ENCODE measurements at places on chromosomes 2 and 18.

GRCh38 chr2:55875434-55876135 lies 48.0 kb downstream of the EFEMP1 start:
- DNase-seq = peak; percentile 13

GRCh38 chr2:64168756-64169155 lies 24.5 kb upstream of the PELI1 start:
- no peak for DNase-seq

- DNase-seq = no peak
Observed at GRCh38 chr18:21739604-21740537, 721 bp upstream of the MIB1 start.

DNA sequence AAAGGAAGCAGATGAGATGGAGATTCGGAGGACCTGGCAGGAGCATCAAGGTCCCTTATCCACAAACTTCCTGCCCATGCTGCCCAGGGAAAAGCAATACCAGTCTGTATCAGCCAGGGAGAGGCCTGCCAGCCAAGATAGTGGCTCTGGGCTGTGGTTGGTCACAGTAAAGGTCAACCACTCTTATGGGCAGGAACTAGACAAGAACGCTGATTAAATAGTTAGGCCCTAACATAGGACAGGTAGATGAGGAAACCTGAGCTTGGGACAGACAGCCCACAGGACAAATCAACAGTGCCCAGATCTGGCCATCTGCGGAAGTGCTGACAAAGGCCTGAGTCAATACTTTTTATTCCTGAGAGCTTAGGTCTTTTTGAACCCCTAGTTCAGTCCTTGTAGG lies 10.7 kb downstream of the PSTPIP2 start:
- DNase-seq = no peak

DNA sequence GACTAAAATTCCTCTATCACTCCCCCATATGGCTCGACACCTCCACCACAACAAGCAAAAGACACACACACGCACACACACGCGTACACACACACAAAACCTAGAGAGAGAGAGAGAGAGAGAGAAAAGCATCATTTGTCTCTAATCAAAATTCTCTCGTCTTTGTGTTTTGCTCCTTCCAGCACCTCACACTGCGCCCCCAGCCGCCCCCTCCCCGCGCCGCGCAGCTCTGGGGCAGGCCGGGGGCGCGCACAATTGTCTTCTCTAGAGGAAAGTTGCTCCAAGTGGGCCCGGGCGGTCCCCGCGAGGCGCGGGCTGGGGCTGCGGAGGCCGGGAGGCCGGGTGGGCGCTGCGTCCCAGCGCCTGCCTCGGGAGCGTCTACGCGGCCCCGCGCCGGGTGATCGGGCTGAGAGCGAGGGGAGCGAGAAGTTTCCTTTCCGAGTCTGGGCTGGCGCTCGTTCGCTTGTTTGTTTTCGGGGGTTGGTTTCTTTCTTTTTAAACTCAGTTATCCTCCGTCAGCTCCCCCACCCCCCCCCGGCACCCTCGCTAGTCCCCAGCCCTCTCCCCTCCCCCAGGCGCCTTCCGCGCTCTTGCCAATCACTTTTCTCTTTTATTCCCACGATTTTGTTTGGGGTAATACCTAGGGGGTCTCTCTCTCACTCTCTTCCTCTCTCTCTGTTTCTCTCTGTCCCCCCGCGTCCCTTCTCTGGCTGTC lies 4.1 kb downstream of the ZEB2 start:
- no peak for DNase-seq

- DNase-seq = no peak
Observed at GRCh38 chr2:142997231-142997630, 119.8 kb downstream of the KYNU start.

DNA sequence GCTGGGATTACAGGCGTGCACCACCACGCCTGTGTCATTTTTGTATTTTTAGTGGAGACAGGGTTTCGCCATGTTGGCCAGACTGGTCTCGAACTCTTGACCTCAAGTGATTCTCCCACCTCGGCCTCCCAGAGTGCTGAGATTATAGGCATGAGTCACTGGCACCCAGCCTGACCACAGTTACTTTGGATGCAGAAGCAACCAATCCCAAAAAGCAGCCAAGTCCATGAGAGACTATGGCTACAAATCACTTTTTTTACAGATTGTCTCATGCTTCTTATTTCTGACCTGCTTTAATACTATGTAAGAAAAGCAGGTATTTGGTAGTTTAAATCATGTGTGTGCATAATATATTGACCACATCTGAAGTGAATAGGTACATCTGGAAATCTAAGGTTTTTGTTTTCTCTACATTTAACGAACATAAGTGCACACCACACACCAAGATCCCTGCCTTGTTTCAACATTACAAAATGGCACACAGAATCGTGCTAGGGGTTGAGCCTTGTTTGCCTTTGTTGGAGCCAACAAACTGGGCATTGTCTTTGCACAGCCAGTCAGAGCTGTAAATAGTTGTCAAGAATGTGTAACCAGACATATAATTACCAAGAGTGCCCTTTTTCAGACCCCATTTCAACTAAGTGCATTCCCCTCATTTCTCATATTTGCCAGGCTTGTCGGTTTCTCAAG lies 18.3 kb upstream of the MAP4K4 start:
- no peak for DNase-seq

- DNase-seq = no peak
Observed at GRCh38 chr2:175601969-175602368, 400.1 kb downstream of the LNPK start.

DNA sequence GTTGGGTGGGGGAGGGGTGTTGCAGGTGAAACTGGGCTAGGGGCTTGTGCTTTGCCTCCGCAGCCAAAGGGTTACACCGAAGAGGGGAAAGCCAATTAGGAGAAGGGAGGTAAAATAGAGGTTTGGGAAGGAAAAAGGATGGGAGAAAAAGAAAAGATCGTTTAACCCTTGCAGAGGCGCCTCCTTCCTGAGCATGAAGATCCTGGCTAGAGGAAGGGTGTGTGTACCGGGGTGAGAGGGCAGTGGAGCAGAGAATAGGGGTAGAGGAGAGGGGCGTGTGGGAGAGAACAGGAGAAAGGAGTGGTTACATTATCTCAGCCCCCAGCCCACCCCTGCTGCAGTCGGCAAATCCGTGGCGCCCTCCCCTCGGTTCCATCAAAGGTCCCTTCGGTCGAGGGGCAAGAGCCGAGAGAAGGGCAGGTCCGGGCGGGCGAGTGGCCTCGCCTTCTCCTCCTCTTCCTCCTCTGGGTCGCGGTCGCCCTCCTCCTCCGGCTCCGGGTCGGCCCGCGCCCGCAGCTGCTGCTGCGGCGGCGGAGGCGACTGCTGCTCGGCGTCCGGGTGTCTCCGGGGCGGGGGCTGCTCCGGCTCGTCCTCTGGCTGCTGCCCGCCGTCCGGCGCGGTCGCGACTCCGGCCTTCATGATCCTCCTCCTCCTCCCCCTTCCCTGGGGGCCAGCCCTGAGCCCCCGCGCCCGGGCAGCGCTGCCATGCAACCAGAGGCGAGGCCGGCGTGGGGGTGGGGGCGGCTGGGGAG lies 1.1 kb downstream of the MARCHF4 start:
- no peak for DNase-seq

- DNase-seq = no peak
Observed at GRCh38 chr2:70712916-70713315, 55.1 kb downstream of the ADD2 start.

- DNase-seq = no peak
Observed at GRCh38 chr2:215752991-215753390, 260.4 kb downstream of the MREG start.

DNA sequence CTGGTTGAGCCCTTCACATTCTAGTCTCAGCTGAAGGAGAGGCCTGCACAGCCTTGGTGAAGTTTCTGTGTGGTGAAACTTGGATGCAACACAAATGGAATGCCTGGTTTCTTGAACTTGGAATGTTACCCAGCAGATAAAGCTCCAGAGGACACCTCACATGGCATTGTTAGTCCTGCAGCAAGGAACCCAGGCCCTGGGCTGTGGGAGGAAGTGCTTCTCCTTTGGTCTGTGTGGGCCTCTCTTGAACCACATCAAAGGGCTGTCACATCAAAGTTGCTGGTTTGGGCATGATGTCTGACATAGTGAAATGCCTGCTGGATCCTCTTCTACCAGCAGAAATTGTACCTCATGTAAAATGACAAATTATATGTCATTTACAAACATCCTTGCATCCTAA lies 198.5 kb downstream of the FHOD3 start:
- DNase-seq = no peak

DNA sequence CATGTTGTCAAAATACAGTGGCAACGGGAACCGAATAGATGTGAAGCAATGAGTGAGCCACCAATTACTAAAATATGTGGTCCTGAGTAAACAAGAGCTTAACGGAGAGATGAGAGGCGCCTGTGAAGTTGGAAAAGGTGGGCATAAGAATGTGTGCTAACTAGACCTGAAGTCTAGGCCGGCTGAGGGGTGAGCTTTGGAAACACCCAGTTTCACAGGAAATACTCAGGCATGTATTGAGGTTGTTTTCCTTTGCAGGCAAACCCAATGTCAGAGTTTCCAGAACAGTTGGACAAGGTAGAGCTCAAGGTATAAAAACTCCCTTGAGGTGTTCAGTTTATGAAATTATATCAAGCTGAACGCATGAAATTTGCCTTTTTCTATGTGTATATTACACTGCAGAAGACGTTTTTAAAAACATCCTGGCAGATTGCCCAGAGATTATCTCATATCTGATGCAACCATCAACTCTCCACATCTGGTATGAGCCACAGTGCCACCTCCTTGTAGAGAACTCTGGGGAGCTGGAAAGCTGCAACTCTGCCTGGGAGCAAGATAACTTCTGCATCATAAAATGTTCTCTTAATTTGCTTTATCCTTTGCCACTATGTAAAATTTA lies 3.9 kb upstream of the WDSUB1 start:
- DNase-seq = peak; percentile 53

DNA sequence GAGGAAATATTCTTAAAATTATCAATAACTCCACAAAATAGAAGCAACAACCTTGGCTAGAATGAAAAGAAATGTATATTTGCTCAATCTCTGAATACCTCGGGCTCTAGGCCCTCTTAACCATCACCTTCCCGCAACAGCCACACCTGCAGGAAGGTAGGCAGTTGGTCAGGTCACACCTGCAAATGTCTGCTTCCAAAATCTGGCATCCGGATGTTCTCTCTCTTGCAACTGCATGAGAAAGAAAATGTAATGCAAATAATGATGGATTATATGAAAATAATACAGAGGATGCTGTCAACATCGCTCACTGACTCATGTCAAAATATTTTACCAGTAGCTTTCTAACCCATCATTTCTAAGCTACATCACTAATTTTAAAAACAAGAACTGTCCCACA lies 148.3 kb downstream of the SATB2 start:
- no peak for DNase-seq

- no peak for DNase-seq
Observed at GRCh38 chr18:64253873-64254272, 105.0 kb upstream of the LINC00305 start.

DNA sequence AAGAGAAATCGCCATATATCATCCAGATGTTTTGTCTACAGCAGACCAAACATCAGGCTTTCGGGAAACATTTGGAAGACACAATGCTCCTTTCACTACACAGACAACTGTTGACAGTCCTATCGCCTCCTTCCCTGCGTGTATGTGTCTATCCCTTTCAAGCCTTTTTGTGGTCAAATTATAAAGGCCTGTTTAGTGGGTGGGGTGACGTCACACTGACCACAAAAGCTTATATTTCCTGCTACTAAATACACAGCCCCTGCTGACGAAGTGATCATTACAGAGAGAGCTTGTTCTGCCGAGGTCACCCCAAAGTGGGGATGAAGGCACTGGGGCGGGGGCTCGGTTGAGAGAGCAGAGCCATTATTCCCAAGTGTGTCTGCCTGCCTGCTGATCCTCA lies 302.7 kb upstream of the TNP1 start:
- DNase-seq = no peak

DNA sequence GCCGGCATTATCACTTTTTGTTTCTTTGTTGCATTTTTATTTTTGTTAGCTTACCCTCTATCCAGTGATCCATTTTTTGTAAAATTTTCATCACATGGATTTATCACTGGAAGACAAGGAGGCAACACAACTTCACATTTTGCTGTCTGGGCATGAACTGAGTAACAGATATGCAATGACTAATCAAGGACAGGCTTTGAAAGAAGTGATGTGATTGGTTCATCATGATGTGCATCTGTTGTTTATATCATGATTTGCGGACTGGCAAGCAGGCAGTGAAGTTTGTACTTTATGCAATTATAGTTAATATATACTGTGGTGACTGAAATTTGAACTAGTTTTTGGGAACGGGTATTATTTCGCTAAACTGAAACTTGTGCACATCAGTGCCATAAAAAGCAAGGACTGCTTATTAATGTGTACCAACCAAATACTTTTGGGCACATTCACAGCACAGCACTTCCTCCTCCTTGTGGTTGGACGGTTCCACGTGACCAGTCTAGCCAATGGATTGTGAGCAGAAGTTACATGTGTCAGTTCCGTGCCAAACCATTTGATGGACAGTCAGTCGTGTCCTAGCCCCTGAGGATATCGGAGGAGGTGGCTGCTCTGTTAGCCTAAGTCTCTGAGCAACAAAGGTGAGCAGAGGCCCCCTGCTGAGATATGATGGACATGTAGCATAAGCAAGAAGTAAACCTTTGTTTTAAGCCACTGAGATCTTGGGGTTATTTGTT lies 201.4 kb upstream of the SIX2 start:
- no peak for DNase-seq

DNA sequence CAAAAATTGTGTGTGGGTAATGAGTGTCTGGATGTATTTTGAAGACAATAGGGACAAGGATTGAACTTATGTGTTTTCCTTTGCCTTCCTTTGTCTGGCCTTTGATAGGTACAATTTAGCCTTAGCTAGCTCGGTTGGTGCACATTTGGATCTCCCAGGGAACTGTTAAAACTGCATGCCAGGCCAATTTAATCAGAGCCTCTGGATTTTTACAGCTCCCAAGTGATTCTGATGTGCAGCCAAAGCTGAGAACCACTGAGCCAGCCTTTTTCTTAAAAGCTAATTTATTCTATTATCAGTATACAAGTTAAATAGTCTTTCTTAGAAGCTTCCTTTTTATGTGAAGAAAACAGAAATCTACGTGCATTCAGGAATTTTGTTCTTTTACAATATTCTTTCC lies 25.0 kb downstream of the PLEK start:
- DNase-seq = no peak

DNA sequence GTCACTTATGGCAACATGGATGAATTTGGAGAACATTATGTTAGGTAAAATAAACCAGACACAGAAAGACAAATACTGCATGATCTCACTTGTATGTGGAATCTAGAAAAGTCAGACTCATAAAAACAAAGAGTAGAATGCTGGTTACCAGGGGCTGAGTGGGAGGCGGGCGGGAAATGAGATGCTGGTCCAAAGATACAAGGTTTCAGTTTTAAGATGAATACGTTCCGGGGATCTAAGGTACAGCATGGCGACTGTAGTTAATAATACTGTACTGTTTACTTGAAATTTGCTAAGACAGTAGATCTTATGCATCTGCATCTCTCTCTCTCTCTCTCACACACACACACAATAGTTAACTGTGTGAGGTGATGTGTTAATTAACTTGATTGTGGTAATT lies 14.2 kb downstream of the FAM110C start:
- DNase-seq = no peak

DNA sequence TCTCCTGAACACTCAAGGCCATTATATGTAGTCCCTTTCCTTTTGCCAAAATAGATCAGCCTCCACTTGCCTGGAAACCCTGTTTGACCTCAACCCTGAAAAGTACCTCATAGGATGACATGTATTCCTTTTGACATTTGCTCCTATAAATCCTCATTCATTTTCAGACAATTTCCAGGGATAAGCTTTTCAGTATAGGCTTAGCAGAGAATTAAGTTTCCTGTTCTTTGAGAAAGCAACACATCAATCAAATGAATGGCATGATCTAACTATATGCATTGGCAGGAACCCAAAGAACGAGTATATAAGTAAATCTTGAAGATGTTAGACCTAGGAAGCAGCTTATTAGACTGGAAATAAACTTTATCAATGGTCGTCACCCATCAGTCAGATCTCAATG lies 483.0 kb downstream of the CCDC85A start:
- DNase-seq = no peak
